ENCODE measurements at places on chromosomes 6 and 20.
A peak's percentile ranks its signal among the peaks of the same experiment; 100 is the strongest.

GRCh38 chr6:127381384-127381783, 38.0 kb upstream of the ECHDC1 start:
- no peak for DNase-seq

- no peak for DNase-seq
Observed at GRCh38 chr6:89750338-89750737, 69.3 kb downstream of the MDN1 start.

- peak; percentile 60 for DNase-seq
Observed at GRCh38 chr6:109260126-109260525, 122.1 kb downstream of the CD164 start.

DNA sequence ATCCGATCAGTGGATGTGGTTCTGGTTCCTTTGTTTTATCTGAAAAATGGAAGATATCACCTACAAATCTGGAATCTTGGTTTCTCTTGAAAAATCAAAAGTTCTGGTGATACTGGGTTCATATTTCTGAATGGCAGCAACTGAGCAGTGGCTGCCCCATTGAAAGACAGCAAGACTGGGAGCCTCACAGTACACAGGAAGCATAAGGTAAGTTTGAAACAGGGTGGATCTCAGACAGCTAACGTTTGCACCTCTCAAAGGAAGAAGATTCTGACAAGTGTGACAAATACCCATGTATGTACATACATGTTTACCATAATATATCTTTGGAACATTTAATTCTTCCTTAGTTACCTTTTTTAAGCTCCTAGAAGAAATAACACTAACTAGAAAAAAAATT, at the start of gene SAMD3:
Gene SAMD3, minus strand, starts transcription at position 177 of the 400 bp plus-strand sequence. CDS start 7,678 bp downstream, outside the sequence.
- no peak for DNase-seq

- DNase-seq, result peak; percentile 25
Observed at GRCh38 chr6:1381481-1382330, 7.7 kb upstream of the FOXF2 start.

- DNase-seq, result peak; percentile 62
Observed at GRCh38 chr6:148177589-148178233, 164.9 kb upstream of the SASH1 start.

DNA sequence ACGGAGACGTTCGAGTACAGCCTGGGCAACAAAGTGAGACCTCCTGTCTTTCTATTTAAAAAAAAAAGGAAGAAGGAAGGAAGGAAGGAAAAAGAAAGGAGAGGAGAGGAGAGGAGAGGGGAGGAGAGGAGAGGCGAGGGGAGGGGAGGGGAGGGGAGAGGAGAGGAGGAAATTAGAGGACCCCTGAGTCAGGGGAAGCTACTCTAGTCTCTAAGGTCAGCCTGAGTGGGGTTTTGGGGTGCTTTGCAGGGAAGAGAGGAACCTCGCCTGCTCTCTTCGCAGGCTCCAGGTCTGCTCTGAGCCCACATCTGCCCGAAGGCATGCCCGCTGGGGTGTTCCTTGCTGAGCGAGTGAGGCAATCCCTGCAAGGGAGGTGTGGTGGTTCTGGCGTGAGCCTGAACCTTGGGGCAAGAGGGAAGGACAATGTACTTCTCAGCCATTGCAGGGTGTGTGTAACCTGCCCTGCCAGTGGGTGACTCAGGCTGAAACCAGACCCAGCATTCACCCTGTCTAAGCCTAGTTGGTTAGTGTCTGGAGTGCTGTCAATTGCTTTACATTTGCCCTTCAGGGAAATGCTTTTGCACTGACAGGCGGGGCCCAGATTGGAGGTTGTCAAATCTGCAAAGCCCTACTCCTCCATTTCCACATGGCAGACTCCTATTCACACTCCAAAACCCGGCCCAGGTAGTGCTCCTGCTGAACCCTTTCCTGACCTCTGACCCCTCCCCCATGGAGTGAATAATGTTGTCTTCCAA, 15.3 kb upstream of the MMP9 start:
- DNase-seq, result no peak

GRCh38 chr6:117143647-117144046, 121.7 kb upstream of the VGLL2 start:
- no peak for DNase-seq

DNA sequence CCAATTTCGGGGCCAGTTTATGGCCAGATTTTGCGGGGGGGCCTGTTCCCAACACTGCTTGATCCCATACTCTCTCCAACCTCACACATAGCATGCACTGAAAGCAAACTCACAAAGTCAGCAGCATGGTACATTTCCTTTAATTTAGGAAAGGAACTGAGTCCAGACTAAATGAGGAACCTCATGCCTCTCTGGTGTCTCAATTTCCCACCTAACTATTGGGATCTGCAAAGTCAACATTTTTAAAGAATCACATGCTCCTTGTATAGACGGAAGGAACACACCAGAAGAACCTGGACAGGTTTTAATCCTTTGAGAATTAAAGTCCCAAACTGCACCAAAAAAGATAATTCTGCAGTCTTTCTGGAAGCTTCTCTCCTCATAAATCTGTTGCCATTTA, 33.3 kb downstream of the FAM50B start:
- DNase-seq, result no peak

GRCh38 chr6:133697666-133698065, 191.2 kb upstream of the TCF21 start:
- DNase-seq, result peak; percentile 61

DNA sequence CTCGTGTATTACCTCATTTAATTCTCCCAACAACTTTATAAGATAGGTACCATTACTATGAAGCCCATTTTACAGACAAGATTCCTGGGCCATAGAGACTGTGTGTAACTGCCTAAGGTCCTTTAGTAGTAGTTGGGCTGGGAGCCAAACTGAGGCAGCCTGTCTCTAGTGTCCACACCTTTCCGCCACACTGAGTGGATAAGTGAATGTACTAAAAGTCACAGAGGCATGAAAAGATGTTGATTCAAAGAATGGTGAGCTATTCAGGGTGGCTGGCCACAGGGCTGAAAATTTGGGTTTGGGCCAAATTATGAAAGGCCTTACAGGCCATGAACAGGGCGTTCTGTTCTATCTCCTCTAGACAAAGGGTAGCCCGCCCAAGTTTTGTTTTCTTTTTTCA, 11.0 kb downstream of the CD24 start:
- no peak for DNase-seq

DNA sequence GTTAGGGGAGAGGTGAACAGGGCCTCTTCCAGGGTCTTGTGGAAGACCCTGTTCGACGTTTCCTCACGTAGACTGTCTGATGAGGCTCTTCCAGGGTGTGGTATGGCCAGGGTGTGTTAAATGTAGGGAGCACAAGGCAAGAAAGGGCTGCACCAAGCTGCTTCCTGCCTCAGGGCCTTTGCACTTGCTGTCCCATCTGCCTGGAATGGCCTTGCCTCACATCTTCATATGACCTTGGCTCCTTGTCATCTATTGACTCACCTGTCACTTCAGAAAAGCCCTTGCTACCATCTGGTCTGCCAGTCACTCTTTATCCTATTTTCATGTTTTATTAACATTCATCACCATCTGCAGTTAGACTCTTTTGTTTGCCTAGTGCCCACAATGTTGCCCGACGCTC, 31.0 kb downstream of the E2F3 start:
- no peak for DNase-seq

- peak; percentile 59 for DNase-seq
Observed at GRCh38 chr6:45658400-45658799, 280.7 kb upstream of the SUPT3H start.

All from fibroblast of skin of right quadriceps (primary cell).